ENCODE measurements at places on chromosomes 5 and 9.

GRCh38 chr5:10400411-10400810 lies 41.3 kb upstream of the ROPN1L start:
- no peak for DNase-seq
- H3K36me3 ChIP-seq, result peaks cover 86% of the 10 kb centered on the region
- no peaks in the 10 kb centered on the region for H3K4me1 ChIP-seq

- peak overlapping the region; percentile 47 for H3K27ac ChIP-seq
- H3K27me3 ChIP-seq, result no peaks in the 10 kb centered on the region
- H3K4me3 ChIP-seq, result no peak overlapping the region
- DNase-seq, result peak; percentile 69
- no peaks in the 10 kb centered on the region for H3K36me3 ChIP-seq
Measured at GRCh38 chr9:6305954-6306563, 22.1 kb upstream of the TPD52L3 start.

- H3K27me3 ChIP-seq, result peaks cover 72% of the 10 kb centered on the region
- no peak overlapping the region for H3K4me3 ChIP-seq
- no peak for DNase-seq
- H3K4me1 ChIP-seq, result no peaks in the 10 kb centered on the region
- H3K36me3 ChIP-seq, result no peaks in the 10 kb centered on the region
Measured at GRCh38 chr5:123180676-123181393, 91.8 kb downstream of the PRDM6 start.

DNA sequence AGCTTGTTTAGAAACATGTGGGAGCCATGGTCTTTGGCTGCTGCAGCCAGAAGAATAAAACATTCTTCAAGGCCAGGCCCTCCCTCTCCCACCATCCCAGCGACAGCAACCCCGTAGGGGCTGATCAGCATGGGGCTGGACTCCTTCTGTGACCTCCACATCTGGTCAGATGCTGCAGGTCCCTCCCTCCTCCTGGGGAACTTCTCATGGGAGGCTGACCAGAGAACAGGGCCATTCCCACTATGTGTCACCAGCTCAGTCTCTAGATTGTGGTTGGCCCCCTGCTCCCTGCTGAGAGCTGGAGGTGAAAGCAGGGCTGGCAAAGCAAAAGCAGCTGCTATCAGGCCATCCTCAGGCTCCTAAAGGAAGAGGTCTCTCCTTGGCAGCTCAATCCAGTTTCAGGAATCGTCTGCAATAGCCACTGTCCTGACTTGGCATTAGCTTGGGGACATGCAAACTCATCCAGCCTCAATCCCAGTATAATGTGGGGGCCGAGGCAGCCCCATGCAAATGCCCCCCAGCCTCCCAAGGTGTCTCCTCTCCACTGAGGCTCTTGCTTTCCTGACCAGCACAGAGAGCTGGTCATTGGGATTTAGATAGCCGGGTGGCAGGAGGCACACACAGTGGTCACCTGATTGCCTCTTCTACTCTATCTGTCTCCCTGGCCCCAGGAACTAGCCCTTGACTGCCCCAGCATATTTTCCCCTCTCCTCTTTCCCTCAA lies 81.5 kb downstream of the NRG2 start:
- H3K27ac ChIP-seq, result no peak overlapping the region
- no peak for DNase-seq
- no peak overlapping the region for H3K4me3 ChIP-seq
- H3K36me3 ChIP-seq, result no peaks in the 10 kb centered on the region
- H3K27me3 ChIP-seq, result no peaks in the 10 kb centered on the region

Measured in PC-3 (cell line).